Stimulated activated CD8-positive, alpha-beta memory T cell treated with anti-CD3 and anti-CD28 coated beads, Interleukin-15, amount 100 ng/mL, for 4 hours (primary cell): ENCODE measurements at places on chromosomes 7 and 10.
A peak's percentile ranks its signal among the peaks of the same experiment; 100 is the strongest.

DNA sequence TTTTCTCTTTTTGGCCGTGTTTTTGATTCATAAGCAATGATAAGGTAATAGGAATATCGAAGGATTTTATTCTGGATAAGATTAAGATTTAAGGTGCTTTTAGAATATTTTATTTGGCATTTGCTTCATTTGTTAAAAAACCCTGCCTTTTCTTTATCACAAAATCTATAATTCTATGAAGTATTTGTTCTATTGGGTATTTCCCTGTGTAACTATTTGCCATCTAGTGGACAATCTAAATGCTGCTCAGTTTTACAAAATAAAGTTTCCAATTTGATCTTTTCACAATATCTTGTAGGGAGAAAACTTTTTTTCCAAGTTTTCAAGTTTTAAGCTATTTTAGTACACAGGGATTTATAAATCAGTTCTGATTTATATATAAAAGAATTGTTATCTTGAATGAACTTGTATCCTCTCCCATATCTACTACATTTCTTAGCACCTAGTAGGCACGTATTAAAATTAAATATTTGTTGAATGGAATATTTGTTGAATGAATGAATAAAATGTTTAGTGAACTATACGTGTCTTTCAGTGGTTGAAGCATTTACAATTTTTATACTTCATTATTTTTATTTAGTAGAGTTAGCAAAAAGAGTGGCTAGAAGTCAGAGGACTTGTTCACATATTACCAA, 26.5 kb downstream of the ANKRD7 start:
- no peak for DNase-seq

DNA sequence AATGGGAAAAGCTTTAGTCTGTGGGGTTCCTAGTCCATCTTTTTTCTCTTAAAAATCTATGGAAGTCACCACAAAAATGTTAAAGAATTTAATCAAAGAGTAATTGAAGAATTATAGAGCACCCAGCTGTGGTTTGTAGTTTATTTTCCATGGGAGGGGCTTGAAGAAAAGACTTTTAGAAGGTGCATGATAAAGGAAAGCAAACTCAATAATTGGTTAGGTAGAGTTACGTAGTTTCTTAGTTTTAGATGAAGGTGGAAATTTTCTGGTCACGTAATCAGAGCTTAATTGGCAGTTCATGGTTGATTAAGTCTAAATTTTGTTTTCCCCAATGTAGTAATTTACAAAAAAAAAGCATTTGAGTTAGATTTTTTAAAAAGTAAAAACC, 724 bp downstream of the ZNF107 start:
- no peak for DNase-seq

GRCh38 chr7:56009695-56010094, 41.5 kb downstream of the PSPH start:
- DNase-seq, result no peak

DNA sequence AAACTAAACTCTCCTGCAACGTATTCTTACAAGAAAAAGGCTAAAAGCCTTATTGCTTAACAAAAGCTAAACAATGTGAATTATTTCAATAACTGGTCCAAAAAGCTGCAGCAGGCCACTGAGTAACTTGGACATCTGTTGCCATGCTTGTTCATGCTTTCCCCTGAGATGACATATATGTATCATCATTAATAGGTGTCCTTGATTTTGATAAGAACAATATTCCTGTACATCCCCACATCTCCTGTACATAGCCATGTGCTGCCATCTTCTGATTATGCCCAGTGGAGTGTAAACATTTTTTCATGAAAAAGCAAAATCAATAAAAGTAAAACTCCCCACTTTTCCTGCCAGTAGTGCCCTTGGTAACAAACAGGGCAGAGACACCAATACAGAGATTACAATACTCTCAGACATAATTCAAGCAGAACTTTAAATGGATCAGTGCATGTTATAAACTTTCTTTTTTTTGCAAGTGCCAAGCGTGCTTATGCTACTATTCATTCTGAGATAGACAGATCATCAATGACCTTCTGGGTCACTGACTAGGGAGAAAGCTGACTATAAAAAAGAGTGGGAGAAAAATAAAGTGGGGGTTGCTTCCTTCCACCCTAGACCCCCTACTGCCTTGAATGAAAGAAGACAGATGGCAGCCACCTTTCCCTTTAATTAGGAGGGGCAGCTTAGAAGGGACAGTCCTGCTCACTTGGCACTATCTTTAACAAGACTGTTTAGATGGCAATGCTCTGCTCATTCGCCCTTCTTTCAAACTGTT, 205.5 kb upstream of the KLF14 start:
- no peak for DNase-seq

- no peak for DNase-seq
These were observed 11.6 kb downstream of the RPS24 start for GRCh38 chr10:78045237-78045636.

- no peak for DNase-seq
These were observed 139.0 kb downstream of the TPST1 start for GRCh38 chr7:66344166-66344565.

DNA sequence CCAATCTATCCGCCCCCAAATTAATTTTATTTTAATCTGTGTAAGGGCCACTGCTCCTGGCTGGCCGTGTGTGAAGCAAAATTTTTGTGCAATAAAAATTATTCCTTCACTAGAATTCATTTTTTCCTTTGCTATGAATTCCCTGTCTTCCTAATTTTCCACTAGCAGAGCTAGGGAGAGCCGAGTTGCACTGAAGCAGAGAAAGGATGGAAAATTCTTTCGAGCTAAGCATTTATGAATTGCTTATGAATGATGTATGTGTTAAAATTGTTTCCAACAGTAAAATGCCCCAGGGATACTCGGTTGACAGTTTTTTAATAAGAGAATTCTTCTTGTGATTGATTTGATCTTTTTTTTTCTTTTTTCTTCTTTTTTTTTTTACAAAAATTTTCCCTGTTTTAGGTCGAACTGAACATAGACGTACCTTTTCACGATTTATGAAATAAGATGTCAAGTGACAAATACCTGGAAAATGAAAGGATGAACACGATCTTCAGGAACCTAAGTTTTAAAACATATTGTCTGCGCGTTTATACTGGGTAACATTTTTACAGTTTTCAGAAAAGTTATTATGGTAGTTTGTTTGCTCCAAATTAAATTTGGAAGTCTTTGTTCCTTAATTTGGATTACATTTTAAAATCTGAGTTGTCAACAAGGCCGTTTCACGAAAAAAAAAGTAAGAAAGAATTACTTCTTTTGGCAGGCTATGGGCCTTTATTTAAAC, 288.8 kb upstream of the NFE2L3 start:
- DNase-seq, result no peak

GRCh38 chr10:110694820-110695538, 50.8 kb downstream of the RBM20 start:
- DNase-seq, result no peak

GRCh38 chr10:124221356-124222317, 128.2 kb upstream of the CHST15 start:
- no peak for DNase-seq

GRCh38 chr10:43998021-43998809, 349.5 kb upstream of the ZNF32 start:
- DNase-seq, result no peak

- no peak for DNase-seq
These were observed 3.8 kb downstream of the LMTK2 start for GRCh38 chr7:98110249-98111022.

DNA sequence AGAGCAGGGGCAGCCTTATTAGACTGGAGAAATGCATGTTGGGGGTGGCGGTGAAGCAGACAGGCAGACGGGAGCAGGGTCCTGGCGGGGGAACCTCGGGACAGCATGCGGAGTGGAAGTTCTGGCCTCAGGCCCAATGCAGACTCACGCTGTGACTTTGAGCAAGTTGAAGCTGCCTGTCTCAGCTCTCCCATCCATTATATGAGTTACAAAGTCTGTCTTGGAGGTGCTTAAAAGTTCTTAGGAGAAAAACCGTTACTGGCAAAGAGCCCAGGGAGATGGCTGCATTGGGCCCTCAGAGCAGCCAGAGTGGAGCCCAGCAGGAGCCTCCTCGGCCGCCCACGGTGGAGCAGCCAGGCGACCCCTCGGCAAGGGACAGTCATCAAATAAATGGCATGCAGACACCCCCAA, 509.5 kb downstream of the PLXNA4 start:
- no peak for DNase-seq

DNA sequence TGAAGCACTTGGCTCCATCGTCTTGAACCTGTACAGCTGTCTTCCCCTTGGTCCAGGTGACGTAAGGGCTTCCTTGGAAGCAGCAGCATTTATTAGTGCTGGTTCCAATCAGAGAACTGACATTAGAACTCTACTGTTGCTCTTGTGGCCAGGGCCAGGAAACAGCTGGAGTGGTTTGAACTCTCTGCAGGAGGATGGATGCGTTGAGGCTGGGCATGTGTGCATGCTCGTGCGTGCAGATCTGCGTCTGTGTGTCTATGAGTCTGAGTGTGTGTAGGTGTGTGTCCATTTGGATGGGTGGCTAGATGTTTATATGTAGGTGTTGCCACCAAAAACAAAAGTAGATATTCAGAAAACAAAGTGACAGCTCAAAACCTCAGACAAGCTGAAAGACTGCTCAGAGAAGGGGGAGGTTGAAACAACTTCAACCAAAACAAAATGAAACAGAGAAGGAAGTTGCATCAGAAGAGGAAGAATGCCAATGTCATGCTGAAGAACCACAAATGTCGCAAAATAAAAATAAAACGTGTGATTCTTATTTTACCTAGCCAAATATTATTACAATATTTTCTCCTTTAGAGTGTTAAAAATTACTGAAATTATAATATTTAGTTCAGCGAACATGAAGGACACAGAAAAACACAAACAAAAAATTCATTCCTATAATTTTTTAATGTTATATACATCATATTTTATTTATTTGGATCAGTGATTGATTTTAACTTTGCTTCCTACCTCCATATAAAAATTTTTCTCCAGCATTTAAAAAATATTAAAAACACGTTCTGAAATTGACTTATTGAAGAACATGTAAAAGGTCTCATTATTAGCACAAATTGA, 96.1 kb upstream of the MKLN1 start:
- DNase-seq, result peak; percentile 27

GRCh38 chr10:49798275-49798674, 36.2 kb upstream of the OGDHL start:
- DNase-seq, result no peak

DNA sequence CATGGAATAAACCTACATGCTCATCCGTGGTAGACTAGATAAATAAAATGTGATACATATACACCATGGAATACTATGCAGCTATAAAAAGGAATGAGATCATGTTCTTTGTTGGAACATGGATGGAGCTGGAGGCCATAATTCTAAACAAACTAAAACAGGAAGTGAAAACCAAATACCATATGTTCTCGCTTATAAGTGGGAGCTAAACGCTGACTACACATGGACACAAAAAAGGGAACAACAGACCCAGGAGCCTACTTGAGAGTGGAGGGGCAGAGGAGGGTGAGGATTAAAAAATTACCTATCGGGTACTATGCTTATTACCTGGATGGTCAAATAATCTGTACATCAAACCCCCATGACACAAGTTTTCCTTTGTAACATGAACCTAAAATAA, 68.7 kb upstream of the SEC61G start:
- no peak for DNase-seq

DNA sequence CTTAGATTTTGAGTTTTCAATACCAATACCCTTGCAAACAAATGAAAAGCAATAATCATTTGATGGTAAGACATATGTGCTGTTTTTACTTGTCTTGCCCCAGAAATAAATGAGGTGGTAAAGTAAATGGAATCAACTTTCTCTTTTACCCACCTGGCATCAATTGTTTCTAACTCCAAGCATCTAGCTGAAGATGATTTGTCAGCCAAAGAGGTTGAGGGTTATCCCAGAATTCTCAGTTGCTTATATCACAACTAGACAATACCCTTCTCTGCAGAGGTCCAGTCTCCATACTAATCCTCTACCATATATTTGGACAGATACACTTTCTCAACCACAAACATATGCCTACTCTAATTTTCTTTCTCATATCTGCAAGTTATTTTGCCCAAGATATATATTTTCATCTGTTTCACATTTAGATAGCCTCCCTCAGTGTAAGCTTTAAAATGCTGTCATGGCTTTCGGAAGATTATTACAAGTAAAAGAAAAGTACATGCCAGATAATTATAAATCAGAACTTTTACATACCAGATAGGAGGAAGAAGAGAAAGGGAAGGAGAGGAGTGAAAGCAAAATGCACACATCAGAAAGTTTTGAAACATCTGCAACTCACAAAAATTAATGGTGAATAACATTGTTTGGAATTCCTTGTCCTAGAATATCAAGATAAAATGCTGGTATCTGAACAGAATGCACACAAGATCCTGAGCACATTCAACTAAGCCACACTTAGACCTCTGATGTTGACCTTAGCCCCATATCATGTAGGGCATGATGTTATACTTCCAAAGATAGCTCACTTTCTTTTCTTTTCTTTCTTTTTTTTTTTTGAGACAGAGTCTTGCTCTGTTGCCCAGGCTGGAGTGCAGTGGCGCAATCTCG, 146.6 kb downstream of the REEP3 start:
- no peak for DNase-seq

DNA sequence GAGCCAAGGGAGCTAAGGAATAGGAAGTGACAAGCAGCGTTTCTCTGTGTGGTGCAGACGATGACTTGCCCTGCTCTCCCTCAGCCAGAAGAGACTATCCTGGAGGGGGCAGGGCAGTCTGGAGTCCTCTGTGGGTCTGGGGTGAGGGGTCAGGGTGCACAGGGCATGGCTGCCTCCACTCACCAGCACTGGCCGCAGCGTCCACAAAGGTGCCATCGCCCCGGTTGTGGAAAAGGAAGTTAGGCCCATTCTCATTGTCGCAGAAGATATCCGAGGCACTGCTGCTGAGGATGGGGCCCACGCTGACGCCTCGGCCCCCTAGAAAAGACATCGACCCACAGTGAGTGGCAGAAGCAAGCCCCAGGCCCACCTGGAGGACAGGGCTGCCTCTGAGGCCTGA, 58.2 kb downstream of the GOLGA7B start:
- DNase-seq, result no peak

DNA sequence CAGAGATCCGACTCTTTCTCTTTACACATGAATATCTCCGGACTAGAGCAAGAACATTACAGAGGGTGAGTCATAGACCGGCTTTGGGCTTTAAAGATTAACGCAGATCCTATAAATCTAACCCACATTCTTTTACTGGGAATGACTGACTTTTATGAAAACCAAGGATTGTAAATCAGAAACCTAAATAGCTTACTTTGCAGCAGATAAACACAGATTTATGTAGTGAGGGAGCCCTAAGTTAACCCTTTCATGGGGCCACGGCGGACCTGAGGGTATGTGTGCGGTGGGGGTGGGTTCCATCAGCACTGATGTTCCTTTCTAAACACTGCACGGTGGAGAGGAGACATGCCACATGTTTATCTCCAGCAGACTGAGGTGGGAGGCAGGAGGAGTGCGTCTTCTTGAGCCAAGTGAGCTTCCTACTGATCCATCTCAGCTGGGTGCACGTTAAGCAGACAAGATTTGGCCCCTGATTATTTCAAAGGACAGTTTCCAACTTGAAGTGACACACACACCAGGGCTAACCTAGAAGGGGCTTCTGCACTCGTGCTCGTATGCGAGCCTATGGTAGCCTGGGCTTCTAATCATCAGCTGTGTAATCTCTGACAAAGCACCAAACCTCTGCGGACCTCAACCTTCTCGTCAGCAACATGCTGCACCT, 127.6 kb downstream of the WDR11 start:
- no peak for DNase-seq
